ENCODE measurements at places on chromosomes 12 and 14.

DNA sequence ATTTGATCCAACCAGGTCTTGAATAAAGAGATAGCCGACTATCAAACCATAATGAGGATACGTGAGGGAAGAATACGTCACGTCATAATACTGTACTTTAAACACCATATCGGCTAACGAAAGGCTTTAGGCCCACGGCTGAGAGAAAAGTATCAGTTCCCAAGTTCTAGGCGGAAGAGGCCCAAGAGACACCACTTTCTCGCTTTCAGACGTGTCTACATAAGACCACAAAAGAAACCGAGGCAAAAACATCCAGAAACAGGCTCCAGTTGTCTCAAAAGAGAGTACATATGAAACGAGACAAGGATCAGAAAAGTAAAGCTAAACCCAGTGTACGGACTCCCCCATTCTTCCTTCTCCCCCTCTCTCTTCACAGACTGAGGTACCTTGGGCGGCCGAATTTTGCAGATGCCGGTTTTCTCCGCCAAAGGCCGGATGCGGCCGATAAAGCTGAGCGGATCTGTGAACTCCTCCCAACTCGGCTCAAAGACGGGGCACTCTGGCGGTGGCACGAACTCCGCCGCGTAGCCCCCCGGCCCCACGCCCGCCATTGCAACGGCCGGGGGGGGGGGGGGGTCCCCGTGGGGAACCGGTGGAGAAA lies 479 bp downstream of the KDM5A start:
- peak; percentile 55 for DNase-seq

DNA sequence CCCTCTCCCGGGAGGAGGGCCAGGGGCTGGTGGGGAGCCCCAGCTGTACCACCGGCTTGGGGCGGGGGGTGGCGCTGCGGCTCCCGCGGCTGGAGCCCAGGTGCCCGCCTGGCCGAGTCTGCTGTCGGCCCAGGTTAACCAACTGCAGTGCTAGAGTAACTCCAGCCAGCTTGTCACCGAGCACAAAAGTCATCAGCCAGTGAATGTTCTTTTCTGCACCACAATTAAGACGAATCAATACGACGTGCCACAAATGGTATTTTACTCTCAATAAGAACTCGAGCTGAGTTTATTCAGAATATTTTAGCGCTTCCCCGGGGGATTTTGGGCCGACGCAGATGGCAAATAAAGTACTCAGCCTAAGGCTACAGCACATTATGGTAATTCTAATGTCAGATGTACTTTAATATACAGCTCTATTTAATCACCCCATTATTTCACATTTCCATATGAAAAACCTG lies 83.2 kb downstream of the BCL11B start:
- no peak for DNase-seq

- DNase-seq, result no peak
Measured at GRCh38 chr14:31619440-31619839, 58.2 kb downstream of the NUBPL start.

GRCh38 chr14:89228921-89229639 lies 188.0 kb downstream of the FOXN3 start:
- DNase-seq, result no peak

GRCh38 chr12:121432740-121433480 lies 33.0 kb downstream of the RNF34 start:
- no peak for DNase-seq

DNA sequence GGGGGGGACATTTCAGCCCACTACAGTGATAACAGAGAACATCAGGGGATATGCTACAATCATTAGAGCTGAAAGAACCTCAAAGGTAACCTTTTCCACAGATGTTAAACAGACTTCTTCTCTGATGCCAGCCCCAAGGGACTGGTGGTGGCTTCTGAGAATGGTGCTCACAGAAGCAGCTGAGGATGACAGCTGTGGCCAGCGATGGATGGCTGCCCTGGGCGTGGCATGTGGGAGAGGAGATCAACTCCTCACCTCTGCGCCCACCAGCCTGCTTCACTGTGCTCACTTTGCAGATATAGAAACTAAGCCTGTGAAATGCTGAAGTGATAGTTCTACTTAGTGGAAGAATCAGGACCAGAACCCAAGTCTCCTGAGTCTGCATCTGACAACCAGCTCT lies 33.0 kb downstream of the FOXN3 start:
- no peak for DNase-seq

- DNase-seq, result peak; percentile 76
Measured at GRCh38 chr14:72948481-72949138, 22.3 kb downstream of the DCAF4 start.

- no peak for DNase-seq
Measured at GRCh38 chr12:82671673-82672195, 15.0 kb upstream of the TMTC2 start.

DNA sequence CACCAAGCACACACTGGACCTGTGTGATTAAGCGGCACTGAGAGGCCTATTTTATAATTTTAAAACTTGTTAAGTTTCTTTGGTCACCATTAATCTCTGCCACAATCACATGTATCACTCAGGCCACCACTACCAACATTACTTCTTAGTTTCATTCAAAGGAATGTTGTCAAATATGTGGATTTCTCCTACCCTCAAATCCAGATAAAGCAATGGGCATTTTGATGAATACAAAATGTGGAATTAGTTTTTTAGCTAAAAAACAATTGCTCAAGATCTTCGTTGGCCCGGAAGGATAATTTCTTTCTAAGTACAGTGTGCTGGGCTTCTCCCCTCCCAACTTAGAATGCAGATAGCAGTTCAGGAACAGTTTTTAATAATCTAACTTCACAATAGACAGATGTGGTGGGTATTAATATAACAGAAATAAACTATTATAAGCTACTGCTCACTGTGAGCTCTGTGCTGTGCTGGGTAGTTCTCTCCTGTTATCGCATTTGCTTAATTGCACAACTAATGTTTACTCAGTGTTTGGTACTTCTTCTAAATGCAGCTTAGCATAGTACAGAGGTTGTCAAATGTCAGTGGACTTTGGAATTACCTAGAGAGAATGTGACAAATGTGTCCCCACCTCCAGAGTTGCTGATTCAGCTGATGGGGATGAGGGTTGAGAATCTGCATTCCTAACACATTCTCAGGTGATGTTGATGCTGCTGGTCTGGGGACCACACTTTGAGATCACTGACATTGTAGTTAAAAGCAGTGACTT lies 266.7 kb upstream of the AMIGO2 start:
- peak; percentile 34 for DNase-seq

- no peak for DNase-seq
Measured at GRCh38 chr12:39443929-39444209, 949 bp upstream of the KIF21A start.

- DNase-seq, result peak; percentile 59
Measured at GRCh38 chr12:109134186-109134917, 18.0 kb downstream of the ACACB start.

DNA sequence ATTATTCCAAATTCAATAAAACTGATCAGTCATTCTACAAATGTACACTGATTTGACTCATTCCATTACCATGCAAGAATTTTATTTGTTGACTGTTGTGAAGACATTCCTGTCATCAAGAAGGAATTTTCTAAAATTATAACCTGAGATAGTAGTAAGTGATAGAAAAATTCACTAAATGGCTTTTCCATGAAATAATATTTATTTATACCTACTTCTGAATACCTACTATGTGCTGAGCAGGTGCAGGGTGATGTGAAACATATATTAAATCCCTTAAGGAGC lies 841.7 kb downstream of the NRXN3 start:
- no peak for DNase-seq

DNA sequence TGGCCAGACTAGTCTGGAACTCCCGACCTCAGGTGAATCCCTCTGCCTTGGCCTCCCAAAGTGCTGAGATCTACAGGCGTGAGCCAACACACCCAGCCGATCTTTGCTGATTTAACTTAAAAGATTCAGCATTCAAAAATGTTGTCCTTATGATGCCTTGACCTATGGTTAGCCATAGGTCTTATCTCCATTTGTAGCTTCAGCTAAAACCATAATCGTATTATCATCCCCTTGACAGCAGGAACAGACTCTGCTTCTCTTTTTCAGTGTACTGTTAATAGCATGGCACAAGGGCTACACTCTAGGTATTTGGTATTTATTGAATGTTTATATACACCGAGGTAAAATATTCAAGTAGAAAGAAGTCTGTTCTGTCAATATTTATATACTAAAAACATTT lies 15.3 kb downstream of the CCDC62 start:
- DNase-seq, result no peak

- no peak for DNase-seq
Measured at GRCh38 chr14:90596733-90597132, 199.9 kb downstream of the CALM1 start.

DNA sequence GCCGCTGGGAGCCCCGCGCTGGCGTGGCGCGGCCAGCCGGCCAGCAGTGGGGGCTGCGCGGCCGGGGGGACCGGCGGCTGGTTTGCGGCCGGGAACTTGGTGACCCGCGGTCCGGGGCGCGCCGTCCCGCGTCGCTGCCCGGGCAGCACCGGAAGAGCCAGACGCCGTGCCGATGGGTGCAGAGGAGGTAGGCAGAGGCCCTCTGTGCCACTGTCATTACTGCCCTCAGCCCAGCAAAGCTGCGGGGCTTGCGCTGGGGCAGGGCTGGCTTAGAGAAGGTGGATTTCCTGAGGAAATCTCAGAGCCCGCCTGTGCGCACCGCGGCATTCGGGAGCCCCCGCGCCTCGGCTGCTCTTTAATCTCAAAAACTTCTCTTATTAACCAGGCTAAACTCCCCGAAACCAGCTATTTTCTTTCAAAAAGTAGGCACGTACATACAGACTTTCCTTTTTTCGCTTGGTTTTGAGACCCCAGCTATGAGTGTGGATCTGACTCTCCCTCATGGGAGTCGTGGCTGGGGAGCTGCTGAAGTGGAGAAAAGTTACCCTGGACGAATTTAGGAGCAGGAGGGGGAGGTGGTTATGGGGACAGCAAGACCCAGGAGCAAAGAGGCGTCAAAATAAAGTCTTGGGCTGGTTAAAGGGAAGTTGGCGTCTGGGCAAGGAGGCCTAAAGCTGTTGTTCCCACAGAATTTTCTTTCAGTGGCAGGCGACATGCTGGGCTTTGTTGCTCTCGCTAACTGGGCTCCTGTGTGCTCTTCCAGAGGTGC lies 802 bp downstream of the SUSD6 start:
- peak; percentile 67 for DNase-seq

GRCh38 chr12:47935184-47935583 lies 28.2 kb upstream of the TMEM106C start:
- no peak for DNase-seq

DNA sequence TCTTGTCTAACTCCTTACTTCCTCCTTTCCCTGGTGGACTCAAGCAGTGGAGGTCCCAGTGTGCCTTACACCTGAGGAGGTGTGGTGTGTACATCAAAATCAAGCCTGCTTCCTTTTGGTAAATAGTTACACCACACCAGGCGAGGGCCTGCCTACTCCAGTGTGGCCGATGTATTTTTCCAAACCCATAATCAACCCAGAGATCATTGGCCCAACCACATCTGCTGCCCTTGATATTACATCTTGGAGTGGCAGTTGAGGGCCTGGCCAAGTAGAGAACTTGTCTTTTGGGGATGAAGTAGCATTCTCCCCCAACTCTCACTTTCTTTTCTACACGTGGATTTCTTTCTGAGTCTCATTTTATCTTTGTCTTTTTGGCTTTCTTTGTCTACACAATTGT lies 187.4 kb downstream of the EFCAB11 start:
- no peak for DNase-seq

DNA sequence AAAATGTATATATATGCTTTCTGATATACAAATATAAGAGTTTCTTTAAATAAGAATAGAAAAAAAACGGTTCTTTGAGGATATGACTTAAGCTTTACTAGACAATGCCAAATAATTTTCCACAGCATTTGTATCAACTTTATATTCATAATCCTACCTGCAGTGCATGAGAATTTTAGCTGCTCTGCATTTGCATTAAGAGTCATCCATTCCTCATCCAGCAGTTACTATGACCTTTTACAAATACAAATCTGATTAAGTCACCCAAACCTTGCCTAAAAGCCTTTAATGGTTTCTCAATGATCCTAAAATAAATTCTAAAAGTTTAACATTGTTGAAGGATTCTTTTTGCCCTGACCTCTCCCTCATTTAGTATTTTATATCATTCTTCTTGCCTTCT lies 116.5 kb downstream of the MGAT4C start:
- DNase-seq, result no peak

DNA sequence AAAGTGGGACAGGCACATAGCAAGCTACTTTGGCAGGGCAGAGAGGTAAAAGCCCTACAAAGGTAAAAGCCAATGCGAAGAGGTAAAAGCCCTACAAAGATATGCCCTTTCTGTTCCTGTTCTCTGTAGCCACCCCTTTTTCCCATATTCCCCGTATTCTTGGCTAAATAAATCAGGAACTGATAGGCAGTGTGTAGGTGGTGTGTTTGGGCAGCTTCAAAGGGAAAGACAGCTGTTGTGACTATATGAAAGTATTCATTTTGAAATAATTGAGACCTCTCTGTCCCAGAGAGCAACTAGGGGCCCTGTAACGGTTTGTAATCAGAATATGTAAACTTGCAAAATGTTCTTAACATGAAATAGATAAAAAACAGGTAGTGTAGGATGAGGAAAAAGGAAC lies 11.3 kb upstream of the SLC41A2 start:
- no peak for DNase-seq

- DNase-seq, result no peak
Measured at GRCh38 chr14:51298895-51299294, 58.8 kb downstream of the TMX1 start.

GRCh38 chr12:92557422-92557724 lies 145.4 kb upstream of the PLEKHG7 start:
- DNase-seq, result no peak

- DNase-seq, result no peak
Measured at GRCh38 chr12:115638733-115639647, 638.5 kb downstream of the MED13L start.

DNA sequence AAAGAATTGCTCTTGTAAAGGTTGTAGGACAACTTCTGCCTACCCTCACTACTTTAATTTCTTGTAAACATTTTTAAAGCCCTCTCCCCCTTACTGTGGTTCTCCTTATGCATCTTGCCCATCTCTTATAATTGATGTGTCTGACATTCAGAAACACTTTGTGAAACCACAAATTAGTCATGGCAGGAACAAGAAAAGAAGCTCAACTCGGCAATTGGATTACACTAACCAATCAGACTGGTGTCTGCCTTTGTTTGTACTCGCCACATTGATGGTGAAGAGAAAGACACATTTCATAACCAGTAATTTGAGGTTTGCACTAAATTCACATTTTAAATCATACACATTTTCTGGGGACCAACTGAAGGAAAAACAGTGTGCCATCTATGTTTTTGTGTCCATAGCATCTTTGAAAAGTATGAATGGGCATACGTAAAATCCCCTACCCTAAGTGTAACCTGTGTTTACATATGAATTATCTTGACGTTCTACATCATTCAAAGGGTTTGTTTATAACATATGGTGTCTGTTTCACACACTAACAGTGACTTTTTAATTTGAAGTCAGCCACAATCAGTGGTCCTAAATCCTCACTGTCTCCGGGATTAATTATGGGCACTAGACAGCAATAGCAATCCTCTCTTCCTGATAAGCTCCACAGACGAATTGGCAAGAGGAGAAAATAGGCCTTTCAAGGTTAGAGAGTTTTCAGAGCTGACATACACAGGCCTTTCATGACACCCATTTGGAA lies 49.9 kb downstream of the OTX2 start:
- DNase-seq, result no peak

GRCh38 chr12:8665759-8666158 lies 3.1 kb upstream of the MFAP5 start:
- DNase-seq, result no peak

Measured in suppressor macrophage (primary cell).